ENCODE measurements at places on chromosomes 11 and 22.
A peak's percentile ranks its signal among the peaks of the same experiment; 100 is the strongest.

- peak; percentile 87 for DNase-seq
Observed at GRCh38 chr11:65110354-65110861, 1.3 kb upstream of the TM7SF2 start.

DNA sequence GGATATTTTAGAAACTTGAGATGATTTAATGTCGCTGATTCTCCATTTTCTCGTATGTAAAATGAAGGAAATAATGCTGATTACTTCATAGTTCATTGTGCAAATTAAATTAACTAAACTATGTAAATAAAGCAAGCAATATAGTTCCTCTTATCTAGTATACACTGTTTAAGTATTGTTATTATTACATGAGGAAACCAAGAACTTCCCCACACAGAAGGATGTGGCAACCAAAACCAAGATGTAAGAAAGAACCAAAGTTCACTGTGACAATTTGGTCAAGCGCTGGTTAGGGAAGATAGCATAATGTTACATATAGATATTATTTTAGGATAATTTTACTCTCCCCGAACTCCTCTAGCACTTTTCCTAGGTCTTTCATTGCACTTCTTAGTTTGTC lies 103.2 kb downstream of the XKR3 start:
- no peak for DNase-seq

- DNase-seq = no peak
Observed at GRCh38 chr11:14755140-14755539, 111.5 kb downstream of the PDE3B start.

- DNase-seq = no peak
Observed at GRCh38 chr22:33851821-33852384, 68.4 kb downstream of the LARGE1 start.

DNA sequence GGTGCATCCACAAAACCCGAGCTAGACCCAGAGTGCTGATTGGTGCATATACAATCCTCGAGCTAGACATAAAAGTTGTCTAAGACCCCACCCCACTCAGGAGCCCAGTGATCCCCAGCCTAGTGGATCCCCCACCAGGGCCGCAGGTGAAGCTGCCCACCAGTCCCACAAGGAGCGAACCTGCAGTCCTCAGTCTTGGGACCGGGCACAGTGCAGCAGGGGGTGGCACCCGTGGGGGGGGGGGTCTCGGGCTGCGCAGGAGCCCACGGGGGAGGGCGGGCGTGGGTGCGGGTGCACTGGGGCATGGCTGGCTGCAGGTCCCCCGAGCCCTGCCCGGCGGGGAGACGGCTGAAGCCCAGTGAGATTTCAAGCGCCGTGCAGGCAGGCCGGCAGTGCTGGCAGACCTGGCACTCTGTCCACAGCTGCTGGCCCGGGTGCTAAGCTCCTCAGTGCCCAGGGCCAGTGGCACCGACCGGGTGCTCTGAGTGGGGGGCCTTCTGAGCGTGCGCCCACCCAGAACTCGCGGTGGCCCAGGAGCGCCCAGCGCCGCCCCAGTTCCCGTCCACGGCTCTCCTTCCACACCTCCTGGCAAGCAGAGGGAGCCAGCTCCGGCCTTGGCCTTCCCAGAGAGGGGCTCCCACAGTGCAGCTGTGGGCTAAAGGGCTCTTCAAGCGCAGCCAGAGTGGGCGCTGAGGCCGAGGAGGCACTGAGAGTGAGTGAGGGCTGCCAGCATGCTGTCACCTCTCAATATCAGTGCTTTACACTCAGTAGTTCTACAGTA lies 989.1 kb downstream of the FAM181B start:
- DNase-seq = no peak

GRCh38 chr22:23058481-23059283 lies 11.6 kb upstream of the GNAZ start:
- no peak for DNase-seq

- DNase-seq = no peak
Observed at GRCh38 chr11:1919391-1920127, at the start of gene TNNT3. TNNT3 (plus strand) TSS chr11:1919703; CDS start chr11:1922875, 3,172 bp downstream.

- DNase-seq = peak; percentile 57
Observed at GRCh38 chr22:46803031-46803880, 40.8 kb downstream of the TBC1D22A start.

GRCh38 chr22:50140615-50141014 lies 29.9 kb upstream of the PANX2 start:
- DNase-seq = no peak

- DNase-seq = no peak
Observed at GRCh38 chr11:129225190-129225589, 33.1 kb upstream of the ARHGAP32 start.

DNA sequence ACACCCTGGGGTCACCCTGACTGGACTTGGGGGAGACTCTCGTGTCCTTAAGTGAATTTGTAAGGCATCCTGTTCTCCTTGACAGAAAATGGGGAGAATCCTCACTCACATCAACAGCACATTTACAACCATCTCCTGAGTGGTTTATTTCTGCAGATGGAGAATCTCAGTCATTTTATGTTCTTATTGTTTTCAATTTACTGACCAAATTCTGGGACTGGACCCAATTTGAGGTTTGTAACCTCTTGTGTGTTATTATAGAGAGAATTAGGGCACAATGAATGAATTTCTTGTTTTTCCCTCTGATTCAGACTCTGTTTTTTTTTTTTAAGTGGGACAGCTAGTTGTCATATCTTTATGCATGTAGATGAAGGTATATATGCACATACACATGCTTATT lies 104.9 kb downstream of the ADAMTS15 start:
- DNase-seq = no peak

DNA sequence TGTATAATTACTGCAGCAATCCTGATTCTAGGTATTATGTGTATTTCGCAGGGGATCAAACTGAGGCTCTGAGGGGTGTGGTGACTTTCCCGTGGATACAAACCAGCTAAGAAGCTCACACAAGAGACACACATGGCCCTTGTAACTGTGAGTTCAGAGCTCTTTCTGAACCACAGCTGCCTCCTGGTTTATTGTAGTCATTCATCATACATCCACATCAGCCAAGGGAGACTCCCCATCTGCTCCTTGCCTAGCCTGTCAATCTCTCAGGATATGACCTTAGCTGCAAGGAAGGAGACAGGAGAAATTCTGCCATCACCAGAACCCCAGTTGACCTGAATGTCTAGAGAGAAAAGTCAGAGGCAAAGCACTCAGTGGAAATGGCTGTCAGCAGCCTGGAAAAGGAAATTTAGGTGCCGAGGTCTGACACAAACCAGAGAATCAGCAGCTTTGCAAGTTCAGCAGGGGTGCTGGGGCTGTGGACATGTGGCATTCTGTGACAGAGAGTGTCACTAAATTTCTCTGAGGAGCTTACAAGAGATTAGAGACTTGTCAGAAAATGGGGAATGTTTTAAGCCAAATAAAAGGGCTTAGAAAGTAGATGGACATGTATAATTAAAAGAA lies 209.5 kb downstream of the AASDHPPT start:
- DNase-seq = no peak

GRCh38 chr22:39690881-39691605 lies 120.5 kb downstream of the CACNA1I start:
- DNase-seq = peak; percentile 58

- DNase-seq = peak; percentile 51
Observed at GRCh38 chr11:132033051-132033450, 662.6 kb downstream of the NTM start.

GRCh38 chr11:42631220-42631843 lies 680.5 kb upstream of the API5 start:
- DNase-seq = peak; percentile 22

DNA sequence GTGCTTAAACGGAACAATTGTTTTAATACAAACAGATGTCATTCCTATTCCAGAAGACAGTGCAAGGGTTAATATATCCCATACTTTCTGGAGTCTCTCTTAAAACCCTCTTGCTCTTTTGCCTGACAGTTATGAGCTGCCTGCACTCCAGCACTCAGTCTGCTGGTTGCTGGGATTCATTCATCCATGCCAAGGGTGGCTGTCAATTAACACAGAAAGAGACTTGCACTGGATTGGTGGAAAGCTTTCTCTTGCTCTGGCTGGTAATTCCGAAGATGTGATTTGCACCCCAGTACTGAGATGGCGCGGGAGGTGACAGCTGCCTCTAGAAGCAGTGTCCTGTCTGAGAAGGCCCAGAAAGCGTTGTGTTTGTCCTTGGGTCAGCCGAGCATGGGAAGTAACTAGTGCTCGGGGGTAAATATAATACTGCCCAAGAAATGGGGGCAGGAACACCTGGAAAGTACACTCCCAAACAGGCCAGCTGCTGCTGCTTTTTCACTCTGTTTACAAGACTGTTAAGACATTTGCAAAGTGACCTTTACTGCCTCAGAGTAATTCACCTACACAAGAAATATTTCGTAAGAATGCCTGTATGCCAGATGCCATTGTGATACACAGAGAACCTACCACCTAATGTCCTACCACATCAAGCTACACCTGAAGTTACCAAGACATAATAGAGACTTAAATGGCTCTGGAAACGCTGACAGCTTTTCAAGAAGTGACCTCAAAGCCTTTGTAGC lies 20.5 kb downstream of the SCUBE2 start:
- no peak for DNase-seq

DNA sequence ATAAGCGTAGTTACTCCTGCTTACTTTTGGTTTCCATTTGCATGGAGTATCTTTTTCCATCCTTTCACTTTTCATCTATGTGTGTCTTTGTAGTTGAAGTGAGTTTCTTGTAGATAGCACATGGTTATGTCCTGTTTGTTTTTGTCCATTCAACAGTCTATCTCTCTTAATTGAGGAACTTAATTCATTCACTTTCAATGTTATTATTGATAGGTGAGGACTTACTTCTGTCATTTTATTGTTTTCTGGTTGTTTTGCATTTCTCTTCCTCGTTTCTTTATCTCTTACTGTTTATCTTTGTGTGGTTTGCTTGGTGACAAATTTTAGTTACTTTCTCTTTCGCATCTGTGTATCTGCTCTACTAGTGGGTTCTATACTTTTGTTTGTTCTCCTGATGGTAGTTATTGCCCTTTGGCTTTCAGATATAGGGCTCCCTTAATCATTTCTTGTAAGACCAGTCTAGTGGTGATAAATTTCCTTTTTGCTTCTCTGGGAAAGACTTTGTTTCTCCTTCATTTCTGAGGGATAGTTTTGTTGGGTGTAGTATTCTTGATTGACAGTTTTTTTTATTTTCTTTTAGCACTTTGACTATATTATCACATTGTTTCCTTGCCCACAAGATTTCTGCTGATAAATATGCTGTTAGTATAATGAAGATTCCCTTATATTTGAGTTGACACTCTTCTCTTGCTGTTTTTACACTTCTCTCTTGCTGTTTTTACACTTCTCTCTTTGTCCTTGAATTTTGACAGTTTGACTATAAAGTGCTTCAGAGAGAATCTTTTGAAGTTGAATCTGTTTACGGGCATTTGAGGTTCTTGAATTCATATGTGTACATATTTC lies 9.0 kb upstream of the RAG1 start:
- DNase-seq = no peak

GRCh38 chr11:130315354-130315970 lies 745 bp upstream of the ZBTB44 start:
- DNase-seq = no peak

- no peak for DNase-seq
Observed at GRCh38 chr11:43802509-43802908, 78.1 kb upstream of the ALKBH3 start.

- no peak for DNase-seq
Observed at GRCh38 chr11:10498426-10499250, 42.3 kb downstream of the RNF141 start.

GRCh38 chr11:100805506-100806199 lies 118.6 kb downstream of the ARHGAP42 start:
- DNase-seq = no peak

- peak; percentile 89 for DNase-seq
Observed at GRCh38 chr11:67303132-67303834, at the start of gene SSH3. SSH3 (plus strand) TSS chr11:67303530; CDS start chr11:67303626, 96 bp downstream.

DNA sequence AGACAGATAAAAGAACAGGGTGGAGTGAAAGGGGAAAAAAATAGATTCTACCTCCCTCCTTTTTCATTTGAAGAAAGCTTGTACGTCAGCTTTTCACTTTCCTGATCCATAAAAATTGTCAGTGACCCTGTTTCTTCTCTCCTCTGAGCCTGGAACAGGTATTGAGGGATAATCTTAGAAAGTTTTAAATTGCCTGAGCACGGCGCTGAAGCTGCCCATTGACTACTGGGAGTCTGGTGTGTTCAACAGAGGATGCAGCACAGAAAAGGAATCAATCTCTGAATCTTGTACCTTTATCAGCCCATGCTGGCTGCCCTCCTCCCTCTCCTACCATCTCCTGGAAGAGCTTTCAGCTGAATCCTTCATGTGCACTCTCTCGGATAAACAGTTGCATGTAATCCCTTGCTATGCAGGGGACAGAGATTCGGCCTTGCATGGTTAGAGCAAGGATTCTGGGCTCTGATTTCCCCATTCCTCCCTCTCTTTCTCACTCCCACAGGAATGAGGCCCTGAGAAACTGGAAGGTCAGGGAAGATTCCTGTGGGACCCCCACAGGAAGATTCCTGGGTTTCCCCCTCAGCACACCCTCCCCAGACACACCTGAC lies 162.4 kb upstream of the SYN3 start:
- DNase-seq = no peak

- DNase-seq = no peak
Observed at GRCh38 chr11:46594374-46594700, 514 bp upstream of the AMBRA1 start.

GRCh38 chr22:41863472-41863871 lies 30.6 kb downstream of the SREBF2 start:
- no peak for DNase-seq

GRCh38 chr11:128476049-128476448 lies 111.3 kb downstream of the ETS1 start:
- no peak for DNase-seq

GRCh38 chr11:94801866-94802460 lies 33.8 kb downstream of the AMOTL1 start:
- no peak for DNase-seq

GRCh38 chr11:12696911-12697581 lies 22.8 kb downstream of the TEAD1 start:
- no peak for DNase-seq

GRCh38 chr11:40514124-40514523 lies 945.3 kb downstream of the LRRC4C start:
- DNase-seq = no peak

DNA sequence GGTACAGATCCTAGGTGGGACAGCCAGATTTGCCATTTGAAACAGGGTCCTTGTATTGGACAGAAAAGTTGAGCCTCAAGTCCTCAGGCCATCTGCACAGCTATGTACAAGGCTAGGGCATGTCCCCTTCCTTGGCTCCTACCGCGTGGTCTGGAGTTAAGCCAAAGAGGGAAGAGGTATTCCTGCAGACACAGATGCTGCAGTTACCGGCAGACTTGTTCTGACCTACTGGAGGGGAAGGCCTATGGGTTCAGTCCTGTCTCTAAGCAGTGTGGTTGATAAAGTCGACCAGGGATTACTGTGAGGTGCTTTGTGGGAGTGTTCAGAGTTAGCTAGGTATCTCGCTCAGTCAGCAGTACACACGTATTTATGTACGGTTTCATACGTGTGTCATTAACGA lies 180.6 kb downstream of the ADAMTS15 start:
- DNase-seq = no peak

- peak; percentile 59 for DNase-seq
Observed at GRCh38 chr11:82718307-82718706, 15.4 kb downstream of the FAM181B start.

GRCh38 chr22:22810018-22810427 lies 77.6 kb upstream of the IGLL5 start:
- DNase-seq = peak; percentile 27

Data from cerebellum (tissue), 4 donors.